ENCODE measurements at places on chromosomes 4 and X. TPM values are rescaled to one million over a fixed set of nuclear protein-coding genes. Genes with fewer than 3 reads are reported as not detected.

The AMOT gene
- total RNA-seq = 40.8 TPM

The IBSP gene
- not detected for total RNA-seq

The CYBB gene
- total RNA-seq = 10.2 TPM

The AFF1 gene
- 200 TPM for total RNA-seq

The ETNPPL gene
- not detected for total RNA-seq

The MBTPS2 gene
- total RNA-seq = 1.8 TPM

The ANK2 gene
- total RNA-seq = 142 TPM

DNA sequence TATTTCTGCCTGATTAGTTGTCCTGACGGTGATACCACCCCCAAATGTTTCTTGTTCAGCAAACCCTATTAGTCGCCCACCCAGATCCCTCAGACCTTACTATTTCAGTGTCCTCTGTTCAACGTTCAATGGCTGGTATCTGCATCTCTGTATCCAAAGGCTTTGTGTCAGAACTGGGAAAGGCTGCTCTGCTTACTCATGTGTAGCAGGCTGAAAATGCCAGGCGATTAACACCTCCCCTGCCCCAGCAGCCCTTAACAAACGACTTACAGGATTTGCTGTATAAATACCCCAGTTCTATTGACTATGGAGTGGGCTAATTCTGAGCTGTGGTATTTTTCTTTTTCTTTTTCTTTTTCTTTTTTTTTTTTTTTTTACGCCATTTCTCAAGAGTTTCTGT, 415.0 kb downstream of the ZNF674 start:
- DNase-seq = no peak

DNA sequence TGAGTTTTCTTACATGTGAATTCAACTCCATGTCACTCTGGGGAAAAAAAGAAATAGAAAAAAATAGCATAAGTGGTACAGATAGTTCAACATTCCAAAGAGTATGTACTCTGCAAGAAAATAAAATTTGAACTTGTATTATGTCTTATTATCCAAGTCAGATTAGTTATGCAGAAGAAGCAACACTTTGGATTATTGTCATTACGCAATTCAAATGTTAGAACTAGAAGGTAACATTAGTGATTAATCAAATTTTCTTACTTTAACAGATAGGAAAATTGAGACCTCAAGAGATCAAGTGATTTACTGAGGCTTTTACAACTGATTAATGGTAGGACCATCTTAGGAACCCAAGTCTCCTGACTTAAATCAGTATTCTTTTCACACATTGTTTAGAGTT, 159.1 kb downstream of the STIM2 start:
- DNase-seq = no peak

GRCh38 chrX:42759881-42760280, 18.1 kb downstream of the PPP1R2C start:
- DNase-seq = no peak

GRCh38 chr4:187019896-187020295, 296.2 kb upstream of the FAT1 start:
- no peak for DNase-seq

- no peak for DNase-seq
Measured at GRCh38 chrX:50003467-50003866, 81.1 kb downstream of the CLCN5 start.

DNA sequence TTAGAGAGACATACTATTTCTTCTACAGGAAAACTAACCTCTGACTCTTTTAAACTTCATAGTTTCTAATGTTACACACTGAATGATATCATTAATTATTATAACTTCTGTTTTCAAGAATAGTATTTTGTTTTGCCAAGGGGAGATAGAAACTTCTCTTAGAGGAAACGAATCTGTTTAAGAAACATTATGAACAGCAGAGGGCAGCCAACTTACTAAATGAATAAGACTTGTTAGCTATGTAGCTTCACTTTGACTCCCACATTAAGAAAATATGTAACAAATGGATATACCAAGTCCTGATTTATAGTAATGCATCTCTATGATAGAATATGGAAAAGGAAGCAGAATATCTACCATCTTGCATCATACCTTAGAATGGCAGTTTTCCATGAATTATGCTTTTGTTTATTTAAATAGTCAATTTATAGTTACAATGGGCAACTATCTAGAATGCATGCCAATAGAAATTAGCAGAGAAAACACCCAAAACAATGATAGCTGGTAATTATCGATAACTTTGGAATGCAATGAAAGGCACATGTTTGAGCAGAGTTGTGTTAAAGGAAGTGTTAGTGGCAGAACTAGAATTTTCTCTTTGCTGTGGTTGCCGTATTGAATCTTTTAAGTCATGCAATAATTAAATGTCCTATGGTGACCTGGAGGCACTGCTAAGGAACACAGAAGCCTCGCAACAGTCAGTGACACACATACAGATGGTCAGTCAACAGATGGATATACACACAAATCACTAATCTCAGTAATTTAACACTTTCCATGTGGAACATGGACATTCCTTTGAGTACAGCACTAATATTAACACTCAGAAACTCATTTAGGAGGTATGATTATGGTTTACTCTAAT, 105.7 kb upstream of the PDLIM3 start:
- no peak for DNase-seq

GRCh38 chr4:118586357-118586790, 98.8 kb upstream of the METTL14 start:
- peak; percentile 38 for DNase-seq

GRCh38 chrX:2888309-2888708, 40.8 kb downstream of the ARSD start:
- DNase-seq = no peak

DNA sequence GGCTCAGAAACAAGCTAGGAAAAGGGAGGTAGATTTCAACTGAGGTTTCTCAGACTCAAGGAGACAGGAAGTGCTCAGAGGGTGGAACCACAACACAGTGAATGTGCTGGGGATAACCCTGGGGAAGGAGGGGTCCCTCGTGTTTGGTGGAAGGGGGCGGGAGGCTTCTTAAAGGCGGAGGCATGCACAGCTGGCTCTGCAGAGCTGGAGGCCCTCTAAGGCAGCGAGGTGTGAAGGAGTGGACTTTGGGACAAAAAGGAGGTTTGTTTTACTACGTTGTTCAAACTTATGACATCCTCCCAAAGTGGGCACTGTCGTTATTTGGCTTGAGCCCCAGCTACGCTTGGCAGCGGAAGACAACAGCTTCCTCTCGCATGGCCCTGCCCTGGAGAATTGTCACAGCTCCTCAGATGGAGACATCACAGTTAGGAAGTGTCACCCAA, 21.7 kb upstream of the MTM1 start:
- no peak for DNase-seq

DNA sequence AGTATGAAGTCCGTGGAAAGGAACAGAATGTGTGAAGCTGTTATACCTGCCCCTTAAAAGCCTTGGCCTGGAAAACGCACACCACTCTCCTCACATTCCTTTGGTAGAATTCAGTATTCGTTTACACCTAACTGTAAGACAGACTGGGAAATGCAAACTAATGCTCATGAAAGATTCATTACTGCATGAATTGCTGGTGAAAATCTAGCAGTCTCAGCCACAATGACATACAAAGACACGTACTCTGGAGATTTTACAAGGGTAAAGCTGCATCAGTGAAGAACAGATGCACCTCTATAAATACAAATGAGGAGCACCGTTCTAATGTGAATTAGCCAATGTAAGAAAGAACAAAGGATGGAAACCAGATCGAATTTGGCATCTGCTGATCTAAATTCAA, 2051.3 kb downstream of the PCDH7 start:
- no peak for DNase-seq

DNA sequence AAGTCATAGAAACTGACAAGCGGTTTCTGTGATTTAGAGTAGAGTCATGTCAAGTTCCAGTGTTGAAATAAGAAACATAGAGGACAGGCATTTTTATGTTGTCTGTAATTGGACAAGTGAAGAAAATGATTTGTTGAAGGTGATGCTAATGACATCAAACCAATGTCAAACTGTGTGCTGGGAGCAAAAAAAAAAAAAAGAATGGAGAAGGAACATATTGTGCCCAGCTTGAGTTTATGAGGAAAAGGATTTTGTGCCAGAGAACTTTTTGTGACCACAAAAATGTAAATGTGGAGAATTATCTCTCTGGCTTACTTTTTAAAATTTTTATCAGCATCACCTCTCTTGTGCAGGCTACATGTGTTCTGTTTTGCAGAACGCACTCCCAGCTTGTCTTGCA, 495.7 kb downstream of the RAPGEF2 start:
- no peak for DNase-seq

DNA sequence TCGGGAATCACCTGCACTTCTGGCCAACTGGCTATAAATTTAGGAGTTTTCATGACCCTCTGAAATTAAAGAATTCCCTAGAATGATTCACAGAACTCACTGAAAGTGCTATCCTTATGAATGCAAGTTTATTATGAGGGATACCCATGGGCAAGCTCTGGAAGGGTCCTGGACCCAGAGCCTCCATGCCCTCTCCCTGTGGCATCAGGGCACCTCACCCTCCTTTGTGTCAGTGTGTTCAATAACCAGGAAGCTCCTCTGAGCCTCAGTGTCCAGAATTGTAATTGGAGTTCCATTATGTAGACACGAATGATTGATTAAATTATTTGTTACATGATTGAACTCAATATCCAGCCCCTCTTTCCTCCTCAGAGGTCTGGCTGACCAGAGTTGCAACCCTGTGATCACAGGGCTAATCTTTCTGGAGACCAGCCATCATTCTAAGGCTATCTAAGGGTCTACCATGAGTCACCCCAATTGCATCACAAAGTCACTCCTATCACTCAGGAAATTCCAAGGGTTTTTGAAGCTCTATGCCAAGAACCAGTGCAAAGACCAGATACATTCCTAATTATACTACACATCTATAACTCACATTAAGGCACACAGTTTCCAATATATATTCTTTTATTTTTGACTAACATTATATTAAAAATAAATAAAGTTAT, 8.9 kb downstream of the ANXA3 start:
- no peak for DNase-seq

DNA sequence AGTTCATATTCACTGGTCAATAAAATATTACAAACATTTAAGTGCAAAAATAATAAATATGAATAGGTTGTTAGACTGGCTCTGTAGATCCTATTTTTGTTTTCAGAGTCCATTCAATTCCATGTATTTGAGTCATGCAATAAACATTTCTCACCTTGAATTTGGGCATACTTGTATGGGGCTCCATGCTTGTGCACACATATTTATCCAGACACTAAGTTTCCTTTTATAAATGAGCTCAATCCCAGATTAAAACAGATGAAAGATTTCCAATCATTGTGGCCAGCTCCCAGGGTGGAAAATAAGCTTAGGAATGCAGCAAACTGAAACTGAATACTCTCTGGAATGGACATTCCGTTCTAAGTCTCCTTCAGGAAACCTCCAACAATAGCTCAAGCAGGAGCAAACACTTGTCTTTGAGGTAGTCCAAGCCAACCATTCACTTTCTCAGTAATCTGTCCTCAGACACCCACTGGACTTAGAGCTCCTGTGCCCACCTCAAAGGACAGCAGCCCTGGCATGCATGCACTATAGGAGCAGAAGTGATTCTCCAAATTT, 16.4 kb downstream of the DMD start:
- no peak for DNase-seq

DNA sequence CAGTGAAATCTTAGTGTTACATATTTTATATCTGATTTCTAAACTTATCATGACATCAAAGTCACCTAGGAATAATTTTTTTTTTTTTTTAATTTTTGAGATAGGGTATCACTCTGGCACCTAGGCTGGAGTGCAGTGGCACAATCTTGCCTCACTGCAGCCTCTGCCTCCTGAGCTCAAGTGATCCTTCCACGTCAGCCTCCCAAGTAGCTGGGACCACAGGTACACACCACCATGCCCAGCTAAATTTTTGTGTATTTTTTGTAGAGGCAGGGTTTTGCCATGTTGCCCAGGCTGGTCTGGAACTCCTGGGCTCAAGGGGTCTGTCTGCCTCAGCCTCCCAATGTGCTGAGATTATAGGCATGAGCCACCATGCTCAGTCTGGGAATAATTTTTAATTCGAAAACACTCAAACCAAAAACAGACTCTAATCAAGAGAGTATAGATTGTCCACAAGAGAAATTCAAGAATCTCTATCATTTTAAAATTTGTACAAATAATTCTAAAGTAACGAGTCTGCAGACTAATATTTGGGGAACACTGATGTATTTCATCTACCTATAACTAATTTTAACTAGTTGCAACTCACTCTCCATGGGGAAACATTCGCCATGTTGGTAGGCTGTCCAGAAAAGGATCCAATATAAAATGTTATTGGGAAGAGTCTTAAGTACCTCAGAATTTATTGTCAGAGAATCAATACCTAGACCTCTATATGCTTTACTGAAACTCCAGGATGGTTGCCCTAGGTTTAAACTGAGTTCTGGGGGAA, 3.4 kb downstream of the SLC7A11 start:
- no peak for DNase-seq

- no peak for DNase-seq
Measured at GRCh38 chr4:5758741-5759140, 47.7 kb downstream of the EVC start.

- DNase-seq = no peak
Measured at GRCh38 chr4:36278789-36279188, 2.6 kb upstream of the DTHD1 start.

GRCh38 chrX:132749406-132749805, 209.0 kb downstream of the HS6ST2 start:
- no peak for DNase-seq

- DNase-seq = no peak
Measured at GRCh38 chr4:95212692-95213091, 336.1 kb downstream of the UNC5C start.

DNA sequence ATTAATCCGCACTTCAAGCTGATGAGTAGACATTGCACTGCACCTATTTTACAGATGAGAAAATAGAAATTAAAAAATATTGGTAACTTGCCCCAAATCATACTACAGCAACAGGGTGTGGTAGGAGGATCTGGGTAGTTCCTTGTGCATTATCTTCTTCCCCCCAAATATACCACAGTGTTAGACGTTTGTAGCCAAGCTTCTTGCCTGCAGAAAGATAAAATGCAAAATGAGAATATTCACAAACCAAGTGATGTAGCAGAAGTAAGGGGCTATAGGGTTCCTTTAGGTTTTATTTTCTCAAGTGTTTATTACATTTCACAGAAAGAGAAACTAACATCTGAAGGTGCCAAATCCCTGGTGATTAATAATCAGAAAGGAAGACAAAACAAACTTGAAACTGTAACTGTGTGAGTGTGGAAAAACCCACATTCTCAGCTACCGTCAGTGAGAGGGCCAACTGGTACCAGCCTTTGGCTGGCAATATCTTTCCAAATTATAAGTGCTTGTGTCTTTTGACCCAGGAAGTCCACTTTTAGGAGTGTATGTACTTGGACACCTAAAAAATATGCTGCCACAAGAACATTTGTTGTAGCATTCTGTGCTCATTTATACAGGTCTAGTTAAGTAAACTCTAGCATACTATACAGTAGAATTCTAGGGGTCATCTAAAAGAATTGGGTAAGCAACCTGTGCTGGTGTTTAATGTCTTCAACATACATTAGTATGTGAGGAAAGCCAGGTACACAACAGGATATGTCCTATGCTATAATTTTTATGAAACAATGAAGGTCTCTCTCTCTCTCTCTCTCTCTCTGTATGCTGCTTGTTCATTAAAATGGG, 6.7 kb upstream of the CD38 start:
- DNase-seq = no peak

DNA sequence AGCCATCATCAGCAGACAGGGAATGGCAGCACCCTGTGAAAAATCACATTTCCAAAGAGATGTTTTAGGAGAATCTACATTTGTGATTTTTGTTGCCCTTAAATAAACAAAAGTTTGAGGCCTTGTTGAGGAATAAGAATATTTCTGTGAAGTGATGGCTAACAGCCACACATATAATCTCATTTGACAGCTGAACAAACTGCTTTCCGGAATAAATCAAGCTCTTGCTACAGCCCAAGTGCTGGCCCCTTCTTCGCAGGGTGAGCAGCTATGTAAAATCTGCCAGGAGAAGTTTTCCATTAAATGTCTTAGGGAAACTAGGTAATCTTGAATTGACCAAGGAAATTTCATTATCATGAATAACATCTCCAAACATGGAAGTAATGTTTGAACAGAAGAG, 106.4 kb upstream of the GPM6B start:
- DNase-seq = no peak
